ENCODE measurements at places on chromosomes 16 and 17. TPM values are rescaled to one million over a fixed set of nuclear protein-coding genes. Genes with fewer than 3 reads are reported as not detected.

Gene NTN3
- not detected for total RNA-seq

- no peaks in the 10 kb centered on the region for H3K36me3 ChIP-seq
- H3K4me3 ChIP-seq = no peak overlapping the region
- no peaks in the 10 kb centered on the region for H3K27me3 ChIP-seq
- H3K4me1 ChIP-seq = peaks cover 6% of the 10 kb centered on the region
- peak; percentile 64 for DNase-seq
Observed at GRCh38 chr17:44587339-44587738, 30.1 kb downstream of the FZD2 start.

GRCh38 chr17:82977606-82978005 lies 101.8 kb upstream of the METRNL start:
- H3K27me3 ChIP-seq = no peaks in the 10 kb centered on the region
- no peak overlapping the region for H3K27ac ChIP-seq
- H3K4me3 ChIP-seq = no peak overlapping the region
- H3K36me3 ChIP-seq = no peaks in the 10 kb centered on the region
- no peak for DNase-seq
- no peaks in the 10 kb centered on the region for H3K4me1 ChIP-seq

- DNase-seq = no peak
- H3K4me1 ChIP-seq = peaks cover 18% of the 10 kb centered on the region
- H3K36me3 ChIP-seq = no peaks in the 10 kb centered on the region
Observed at GRCh38 chr17:44911133-44912001, 3.9 kb downstream of the GFAP start.

GRCh38 chr17:46940692-46941404 lies 17.9 kb downstream of the GOSR2 start:
- peak; percentile 78 for DNase-seq
- H3K4me1 ChIP-seq = peaks cover 6% of the 10 kb centered on the region
- no peak overlapping the region for H3K27ac ChIP-seq
- peaks cover 31% of the 10 kb centered on the region for H3K36me3 ChIP-seq

DNA sequence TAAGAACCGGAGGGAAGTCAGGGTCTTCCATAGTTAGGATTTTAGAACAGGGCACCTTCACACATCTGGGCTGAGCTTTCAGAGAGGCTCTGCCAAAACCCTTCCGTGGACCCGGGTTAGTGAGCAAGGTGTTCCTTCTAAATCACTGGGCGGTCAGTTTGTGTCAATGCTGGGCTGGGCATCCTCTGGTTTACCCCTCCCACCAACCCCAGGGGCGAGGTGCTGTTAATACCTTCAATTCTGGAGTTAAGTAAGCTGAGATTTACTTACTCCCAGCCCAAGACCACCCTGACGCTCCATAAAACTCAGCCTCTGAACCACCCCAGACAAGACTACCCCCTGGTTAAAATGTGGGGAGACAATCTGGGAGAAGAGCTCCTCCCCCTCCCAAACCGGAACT lies 1.0 kb downstream of the TMEM92 start:
- H3K36me3 ChIP-seq = no peaks in the 10 kb centered on the region
- H3K4me1 ChIP-seq = peaks cover 16% of the 10 kb centered on the region
- H3K27me3 ChIP-seq = no peaks in the 10 kb centered on the region

- DNase-seq = peak; percentile 47
- H3K4me3 ChIP-seq = no peak overlapping the region
- H3K36me3 ChIP-seq = no peaks in the 10 kb centered on the region
- no peaks in the 10 kb centered on the region for H3K4me1 ChIP-seq
- no peaks in the 10 kb centered on the region for H3K27me3 ChIP-seq
- H3K27ac ChIP-seq = no peak overlapping the region
Observed at GRCh38 chr17:7972131-7972785, 30.2 kb upstream of the GUCY2D start.

DNA sequence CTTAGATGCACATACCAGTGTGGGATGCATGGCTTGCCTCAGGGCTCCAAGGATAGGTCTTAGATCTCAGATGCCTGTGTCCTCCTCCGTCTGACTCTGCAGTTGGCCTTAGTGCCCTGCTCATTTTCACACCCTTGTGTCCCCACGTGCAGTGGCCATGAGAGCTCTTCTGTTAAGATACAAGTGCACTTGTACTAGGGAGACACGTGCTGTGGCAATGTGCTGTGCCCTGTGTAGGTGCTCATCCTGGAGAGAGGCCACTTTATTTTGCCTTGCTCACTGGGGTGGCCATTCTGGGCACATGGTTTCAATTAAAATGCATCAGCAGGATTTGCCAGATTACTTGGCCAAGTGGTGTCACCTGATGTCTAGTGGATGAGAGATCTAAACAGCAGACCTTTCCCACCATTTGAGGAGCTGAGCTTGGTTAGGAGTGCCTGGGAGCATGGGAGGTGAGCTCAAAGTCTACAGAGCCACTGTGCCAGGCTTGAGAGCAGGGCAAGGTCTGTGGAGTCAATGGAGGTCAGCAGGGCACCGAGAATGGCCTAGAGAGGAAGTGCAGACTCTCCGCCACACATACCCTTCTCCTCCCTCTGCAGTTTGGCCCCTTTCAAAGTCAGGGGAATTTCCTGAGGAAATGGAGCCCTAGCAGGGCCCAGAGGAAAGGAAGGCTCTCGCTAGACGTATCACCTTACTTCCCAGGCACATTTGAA lies 25.2 kb upstream of the SMPD3 start:
- no peak overlapping the region for H3K27ac ChIP-seq
- H3K4me3 ChIP-seq = no peak overlapping the region
- H3K27me3 ChIP-seq = no peaks in the 10 kb centered on the region
- no peaks in the 10 kb centered on the region for H3K36me3 ChIP-seq
- no peak for DNase-seq

DNA sequence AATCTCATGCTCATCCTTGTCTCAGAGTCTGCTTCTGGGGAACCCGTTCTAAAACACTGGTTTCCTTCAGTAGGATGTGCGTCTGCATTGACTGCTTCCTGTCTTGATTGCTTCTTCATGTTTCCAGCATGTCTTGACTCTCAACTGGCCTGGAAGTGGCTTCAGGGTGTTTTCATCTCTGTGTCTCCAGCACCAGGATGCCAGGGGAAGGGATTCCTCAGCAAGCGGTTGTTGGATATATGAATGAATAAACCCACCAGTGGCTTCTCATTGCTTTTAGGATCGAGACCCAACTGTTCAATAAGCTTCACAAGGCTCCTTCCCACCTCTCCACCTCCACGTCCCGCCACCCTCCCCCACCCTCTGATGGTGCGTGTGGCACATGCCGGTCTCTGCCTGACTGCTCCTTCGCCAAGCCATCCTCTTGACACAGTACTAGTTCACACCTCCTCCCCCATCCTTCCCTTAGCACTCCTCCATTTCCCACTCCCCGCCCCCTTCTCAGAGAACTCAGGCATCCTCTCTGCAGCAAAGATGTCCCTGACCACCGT lies 14.1 kb upstream of the TNS4 start:
- no peaks in the 10 kb centered on the region for H3K27me3 ChIP-seq
- no peak overlapping the region for H3K4me3 ChIP-seq
- H3K36me3 ChIP-seq = no peaks in the 10 kb centered on the region
- H3K4me1 ChIP-seq = no peaks in the 10 kb centered on the region
- no peak overlapping the region for H3K27ac ChIP-seq

DNA sequence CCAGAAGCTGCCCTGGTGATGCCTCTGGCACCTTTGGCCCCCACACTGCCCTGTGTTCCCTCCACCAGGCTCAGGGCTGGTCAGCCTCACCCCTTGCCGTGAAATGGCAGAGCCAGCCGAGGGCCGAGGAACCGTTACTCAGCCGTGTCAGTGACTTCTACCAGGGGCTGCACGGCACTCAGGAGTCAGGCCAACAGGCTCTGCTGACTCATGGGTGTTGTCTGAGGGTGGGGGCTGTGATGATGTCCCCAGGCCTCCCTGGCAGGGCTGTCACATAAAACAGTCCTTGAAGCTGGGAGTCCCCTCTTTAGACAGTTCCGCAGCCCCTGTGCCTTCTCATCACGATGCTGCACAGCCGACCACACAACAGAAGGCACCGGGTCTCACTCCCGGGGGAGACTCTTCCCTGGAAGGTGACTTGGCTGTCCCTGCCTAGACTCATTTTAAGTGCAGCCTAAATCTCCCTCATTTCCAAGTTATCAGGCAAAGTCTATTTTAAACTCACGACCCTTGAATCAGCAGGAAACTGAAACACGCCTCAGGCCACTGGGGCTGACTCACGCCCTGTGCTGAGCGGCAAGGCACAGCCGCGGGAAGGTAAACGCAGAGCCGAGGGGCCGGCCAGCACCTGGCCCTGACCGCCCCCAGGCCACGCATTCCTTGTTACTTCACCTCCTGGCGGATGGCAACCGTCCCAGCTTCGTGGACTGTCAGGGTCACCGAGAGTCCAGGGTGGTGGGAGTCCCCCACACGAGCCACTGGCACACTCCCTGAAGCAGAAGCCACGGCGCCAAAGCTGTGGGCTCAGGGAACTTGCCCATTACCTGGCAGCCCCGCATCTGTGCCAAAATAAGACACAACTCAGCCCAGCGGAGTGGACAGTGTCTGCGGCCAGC lies 102.6 kb downstream of the ZNF778 start:
- H3K27me3 ChIP-seq = no peaks in the 10 kb centered on the region
- H3K4me3 ChIP-seq = peak overlapping the region; percentile 18
- H3K36me3 ChIP-seq = peaks cover 3% of the 10 kb centered on the region

DNA sequence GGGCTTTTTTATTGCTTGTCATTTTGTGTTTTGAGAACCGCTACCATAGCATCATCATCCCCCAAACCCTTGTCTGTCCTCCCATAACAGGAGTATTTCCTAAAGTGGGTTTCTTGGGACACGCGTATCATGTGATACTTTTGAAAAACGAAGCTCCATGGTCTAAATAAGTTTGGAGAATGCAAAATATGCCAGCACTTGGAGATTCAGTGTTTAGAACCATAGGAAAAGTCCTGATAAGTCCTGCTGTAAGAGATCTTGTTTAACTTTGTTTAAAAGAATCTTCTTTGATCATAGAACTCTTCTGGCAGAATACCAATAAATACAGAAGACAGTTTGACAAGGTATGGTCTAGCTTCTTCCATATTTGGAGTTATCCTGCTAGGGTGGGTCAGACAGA lies 59.3 kb downstream of the NKD1 start:
- peaks cover 19% of the 10 kb centered on the region for H3K36me3 ChIP-seq
- H3K27ac ChIP-seq = no peak overlapping the region
- DNase-seq = no peak
- H3K4me1 ChIP-seq = peaks cover 33% of the 10 kb centered on the region
- H3K4me3 ChIP-seq = no peak overlapping the region

DNA sequence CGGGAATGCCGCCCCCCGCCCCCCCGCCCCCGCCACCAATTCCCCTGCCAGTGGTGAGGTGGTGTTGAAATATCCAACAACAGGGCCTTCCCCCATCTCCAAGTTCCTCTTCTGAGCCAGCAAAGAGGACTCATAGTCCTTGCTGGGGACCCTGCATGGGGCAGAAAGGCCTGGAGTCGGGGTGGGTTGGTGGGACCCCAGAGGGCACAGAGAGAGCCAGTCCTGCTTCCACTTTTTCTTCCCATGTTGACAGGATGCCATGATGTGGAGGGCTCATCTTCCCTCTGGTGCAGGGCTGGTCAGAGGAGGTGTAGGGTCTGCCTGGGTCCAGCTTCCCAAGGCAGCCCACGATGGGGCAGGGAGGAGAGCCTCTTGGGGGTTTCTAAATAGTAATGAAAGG lies 49.0 kb upstream of the PIK3R6 start:
- peak; percentile 61 for DNase-seq
- H3K4me3 ChIP-seq = no peak overlapping the region
- H3K27me3 ChIP-seq = no peaks in the 10 kb centered on the region

DNA sequence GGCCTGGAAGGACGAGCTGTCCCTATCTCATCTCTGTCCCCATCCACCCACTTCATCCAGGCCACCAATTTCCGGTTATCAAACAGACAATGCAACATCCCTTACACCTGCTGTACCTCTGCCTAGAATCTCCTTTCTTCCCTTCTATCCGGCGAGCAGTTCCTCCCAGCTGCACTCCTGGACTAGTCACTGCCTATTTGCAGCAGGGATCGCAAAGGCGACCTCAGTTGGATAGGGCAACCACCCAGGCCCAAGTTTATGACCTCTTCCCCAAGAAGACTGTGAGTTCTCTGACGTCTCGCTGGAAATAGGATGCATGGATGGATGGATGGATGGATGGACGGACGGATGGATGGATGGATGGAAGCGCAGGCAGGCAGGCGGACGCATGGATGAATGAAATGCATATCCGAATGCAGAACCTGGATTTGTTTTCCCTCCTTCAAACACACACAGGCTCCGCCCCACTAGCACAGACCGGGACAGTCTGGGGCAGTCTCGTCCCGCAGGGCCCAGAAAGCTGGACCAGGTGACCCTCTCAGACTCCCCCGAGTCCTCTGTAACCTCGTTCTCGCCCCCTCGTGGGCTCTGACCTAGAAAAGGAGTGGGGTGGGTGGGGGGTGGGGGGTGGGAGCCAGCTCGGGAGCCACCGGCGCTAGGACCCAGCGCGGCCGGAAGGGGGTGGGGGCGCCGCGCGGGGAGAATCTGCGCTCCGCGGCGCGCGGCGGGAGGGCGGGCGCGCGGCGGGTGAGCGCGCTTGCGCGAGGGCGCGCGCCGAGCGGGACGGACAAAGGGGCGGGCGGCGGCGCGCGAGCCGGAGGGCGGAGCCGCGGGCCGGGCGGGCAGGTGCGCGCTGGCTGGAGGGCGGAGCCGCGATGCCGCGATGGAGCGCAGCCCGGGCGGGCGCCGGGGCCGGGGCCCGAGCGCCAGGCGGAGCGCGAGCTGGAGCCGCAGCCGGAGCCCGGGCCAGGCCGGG lies at the start of gene SBK1:
Gene SBK1 (plus strand): TSS at position 875 of the 976 bp plus-strand sequence. CDS start 24,867 bp downstream, outside the sequence.
- H3K4me3 ChIP-seq = peak within 1 kb of the TSS; percentile 70
- H3K27ac ChIP-seq = no peak within 1 kb of the TSS

Measured in ascending aorta (tissue), 2 donors.